ENCODE measurements at places on chromosomes 4 and X.

DNA sequence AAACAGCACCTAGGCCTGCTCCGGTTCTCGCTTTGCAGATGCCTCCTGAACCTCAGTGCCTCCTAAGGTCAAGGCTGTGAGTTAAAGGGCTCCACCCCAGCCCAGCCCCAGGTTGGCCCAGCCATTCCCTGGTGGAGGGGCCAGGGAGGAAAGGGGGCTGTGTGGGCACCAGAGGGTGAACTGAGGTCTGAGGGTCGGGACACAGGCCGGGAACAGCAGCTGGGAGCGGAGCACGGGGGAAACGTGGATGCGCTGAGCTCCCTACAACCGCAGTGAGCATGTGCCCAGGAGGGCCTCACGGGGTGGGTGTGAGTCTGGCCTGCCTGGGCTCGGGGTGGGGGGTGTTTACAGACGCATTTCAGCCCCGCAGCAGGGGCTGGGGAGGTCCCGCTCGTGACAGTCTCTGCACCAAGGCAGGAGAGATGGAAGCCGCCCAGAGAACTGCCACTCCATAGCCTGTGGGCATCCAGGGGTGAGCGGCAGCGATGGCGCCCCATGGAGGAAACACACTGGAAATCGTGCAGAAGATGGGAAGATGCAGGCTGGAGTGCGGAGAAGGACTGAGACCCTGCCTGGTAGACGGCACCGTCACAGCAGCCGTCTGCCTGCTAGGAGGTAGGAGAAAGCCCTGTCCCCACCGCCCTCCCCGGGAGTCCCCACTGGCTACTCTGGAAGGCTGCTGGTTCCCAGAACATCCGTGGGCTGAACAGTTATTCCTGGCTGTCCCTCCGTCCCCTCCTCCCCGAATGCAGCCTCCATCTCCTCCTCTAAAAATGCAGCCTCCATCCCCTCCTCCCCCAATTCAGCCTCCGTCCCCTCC lies 9.9 kb upstream of the SLC25A6 start:
- DNase-seq = no peak

GRCh38 chr4:183154701-183155391 lies 55.8 kb downstream of the WWC2 start:
- no peak for DNase-seq

- DNase-seq = peak; percentile 72
Measured at GRCh38 chrX:109714340-109714958, 18.6 kb downstream of the ACSL4 start.

GRCh38 chr4:147310312-147310711 lies 170.6 kb upstream of the EDNRA start:
- no peak for DNase-seq

GRCh38 chr4:51851090-51851936 lies 8.4 kb downstream of the DCUN1D4 start:
- no peak for DNase-seq

DNA sequence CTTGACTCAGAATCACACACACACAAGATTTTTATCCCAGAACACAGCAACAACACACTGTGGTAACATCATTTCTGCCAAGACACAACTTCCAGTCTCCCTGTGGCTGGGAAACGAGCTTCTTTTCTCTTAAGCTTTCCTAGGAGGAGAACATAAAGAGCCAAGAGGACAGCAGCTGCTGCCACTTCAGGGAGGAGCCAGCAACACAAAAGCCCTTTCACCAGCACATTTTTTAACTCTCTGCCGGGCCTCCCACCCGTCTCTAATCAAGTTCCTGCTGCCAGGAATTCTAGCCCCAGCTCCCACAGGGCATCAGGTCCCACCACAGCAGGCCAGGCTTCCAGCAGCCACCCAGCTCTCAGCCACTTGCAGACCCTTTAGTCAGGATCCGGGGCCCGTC lies 22.4 kb downstream of the FAT1 start:
- DNase-seq = peak; percentile 85

DNA sequence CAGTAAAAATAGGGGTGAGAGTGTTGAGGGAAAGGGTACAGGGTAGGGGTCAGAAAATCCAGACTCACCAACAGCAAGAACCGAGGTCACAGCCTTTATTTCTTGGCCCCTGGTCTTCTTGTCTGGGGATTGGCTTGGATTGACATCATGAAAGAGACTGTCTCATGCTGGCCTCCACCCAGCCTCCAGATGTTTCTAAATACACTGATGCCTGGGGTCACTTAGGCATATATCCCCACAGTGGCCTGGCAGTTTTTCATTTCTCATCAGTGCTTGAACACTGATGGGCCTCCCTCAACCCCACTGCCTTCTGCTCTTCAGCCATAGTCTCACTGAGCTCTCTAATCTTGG lies 173.9 kb downstream of the RTL9 start:
- DNase-seq = no peak

- peak; percentile 64 for DNase-seq
Measured at GRCh38 chr4:189792924-189793618, 147.6 kb upstream of the FRG1 start.

GRCh38 chr4:186900984-186901383 lies 177.3 kb upstream of the FAT1 start:
- peak; percentile 32 for DNase-seq

GRCh38 chrX:2965965-2966364 lies 36.8 kb upstream of the ARSD start:
- no peak for DNase-seq

GRCh38 chr4:158033416-158034120 lies 139.3 kb downstream of the GASK1B start:
- peak; percentile 77 for DNase-seq

DNA sequence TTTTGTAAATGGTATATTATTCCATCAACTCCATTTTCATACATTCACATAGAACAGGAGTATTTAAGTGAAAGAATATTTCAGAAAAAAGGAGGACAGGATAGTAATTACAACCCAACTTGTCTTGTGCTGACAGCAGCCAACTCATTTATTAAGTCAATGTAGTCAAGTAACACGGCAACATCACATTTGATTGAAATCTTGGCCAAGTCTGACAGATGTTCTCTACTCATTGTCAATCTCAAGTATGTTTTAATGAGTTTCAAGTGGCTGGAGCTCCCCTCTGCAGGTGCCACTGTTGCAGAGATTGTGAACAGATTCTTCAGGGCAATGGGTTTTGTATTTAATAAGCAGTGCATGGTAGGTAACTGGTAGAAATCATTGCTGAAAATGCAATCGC lies 332.5 kb downstream of the C4orf33 start:
- no peak for DNase-seq

- no peak for DNase-seq
Measured at GRCh38 chrX:12229986-12230385, 91.7 kb downstream of the FRMPD4 start.

- no peak for DNase-seq
Measured at GRCh38 chrX:69234624-69235023, 69.4 kb upstream of the PJA1 start.

- no peak for DNase-seq
Measured at GRCh38 chr4:187027272-187027671, 303.6 kb upstream of the FAT1 start.

- DNase-seq = no peak
Measured at GRCh38 chrX:68829582-68830418, 979 bp downstream of the EFNB1 start.

- no peak for DNase-seq
Measured at GRCh38 chr4:176358083-176358469, 38.3 kb downstream of the SPCS3 start.

DNA sequence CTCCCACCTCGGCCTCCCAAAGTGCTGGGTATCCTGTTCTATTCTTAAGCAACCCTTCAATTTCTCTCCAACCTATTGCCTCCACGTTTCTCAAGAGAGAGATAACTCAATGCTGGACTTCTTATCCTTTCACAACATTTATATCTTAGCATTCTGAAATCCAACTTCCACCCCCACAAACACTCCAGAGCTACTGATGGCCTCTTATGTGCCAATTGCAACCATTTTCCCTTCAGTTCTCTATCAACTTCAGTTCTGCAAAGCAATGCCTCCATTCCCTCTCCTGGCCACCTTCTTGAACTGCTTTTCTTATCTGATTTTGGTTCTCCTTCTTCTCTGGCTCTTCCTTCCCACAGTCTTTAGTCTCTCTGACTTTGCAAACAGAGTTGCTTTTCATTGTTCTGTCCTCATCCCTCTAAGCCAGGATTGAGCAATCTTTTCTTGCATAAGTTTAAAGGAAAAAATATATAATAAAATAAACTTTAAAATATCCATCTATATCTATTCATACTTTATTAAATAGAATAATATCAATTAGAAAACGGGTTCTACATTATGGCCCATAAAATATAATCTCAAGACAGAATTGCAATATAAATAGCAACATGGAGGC lies 3.6 kb upstream of the STBD1 start:
- DNase-seq = peak; percentile 57

GRCh38 chrX:154655786-154656185 lies 2.4 kb upstream of the CTAG2 start:
- no peak for DNase-seq

DNA sequence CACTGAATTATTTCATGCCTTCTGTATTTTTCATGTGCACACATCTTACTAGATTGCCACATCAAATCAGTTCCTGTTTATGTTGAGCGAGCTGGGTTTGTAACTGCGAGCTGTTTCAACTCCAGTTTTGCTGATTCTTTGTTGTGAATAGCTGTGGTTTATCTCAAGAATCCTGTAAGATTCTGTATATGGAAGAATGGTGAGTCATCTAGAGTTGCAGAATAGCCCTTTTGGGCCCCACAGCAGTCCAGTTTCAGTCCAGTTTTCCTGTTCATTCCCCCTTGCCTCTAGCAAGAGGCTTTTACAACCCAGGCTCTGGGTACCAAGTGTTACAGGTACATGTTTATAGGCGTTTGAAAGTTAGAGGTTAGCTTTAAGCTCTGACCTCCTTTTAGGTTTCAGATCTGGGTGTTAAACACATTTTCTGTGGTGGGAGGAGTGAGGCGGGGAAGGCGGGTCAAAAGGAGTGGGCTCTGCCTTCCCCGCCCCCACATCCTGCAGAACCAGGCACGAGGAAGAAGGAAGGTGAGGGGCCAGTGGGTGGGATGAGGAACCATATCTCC lies 32.7 kb downstream of the TBC1D14 start:
- DNase-seq = peak; percentile 97

GRCh38 chr4:176964116-176964691 lies 171.5 kb upstream of the VEGFC start:
- no peak for DNase-seq

- no peak for DNase-seq
Measured at GRCh38 chrX:133399411-133399810, 15.9 kb downstream of the GPC4 start.

DNA sequence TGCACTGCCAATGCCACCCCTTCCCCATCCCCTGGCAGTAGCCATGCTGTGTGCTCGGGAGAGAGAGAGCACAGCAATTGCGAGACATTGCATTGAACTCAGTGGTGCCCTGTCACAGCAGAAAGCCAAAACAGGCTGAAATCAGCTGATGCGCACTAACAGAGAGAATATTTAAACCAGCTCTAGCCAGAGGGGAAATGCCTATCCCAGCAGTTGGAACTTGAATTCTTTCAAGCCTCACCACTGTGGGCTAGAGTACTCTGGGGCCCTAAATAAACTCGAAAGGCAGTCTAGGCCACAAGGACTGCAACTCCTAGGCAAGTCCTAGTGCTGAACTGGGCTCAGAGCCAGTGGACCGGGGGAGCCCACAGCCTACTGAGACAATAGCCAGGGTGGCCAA lies 17.7 kb upstream of the RP2 start:
- no peak for DNase-seq

DNA sequence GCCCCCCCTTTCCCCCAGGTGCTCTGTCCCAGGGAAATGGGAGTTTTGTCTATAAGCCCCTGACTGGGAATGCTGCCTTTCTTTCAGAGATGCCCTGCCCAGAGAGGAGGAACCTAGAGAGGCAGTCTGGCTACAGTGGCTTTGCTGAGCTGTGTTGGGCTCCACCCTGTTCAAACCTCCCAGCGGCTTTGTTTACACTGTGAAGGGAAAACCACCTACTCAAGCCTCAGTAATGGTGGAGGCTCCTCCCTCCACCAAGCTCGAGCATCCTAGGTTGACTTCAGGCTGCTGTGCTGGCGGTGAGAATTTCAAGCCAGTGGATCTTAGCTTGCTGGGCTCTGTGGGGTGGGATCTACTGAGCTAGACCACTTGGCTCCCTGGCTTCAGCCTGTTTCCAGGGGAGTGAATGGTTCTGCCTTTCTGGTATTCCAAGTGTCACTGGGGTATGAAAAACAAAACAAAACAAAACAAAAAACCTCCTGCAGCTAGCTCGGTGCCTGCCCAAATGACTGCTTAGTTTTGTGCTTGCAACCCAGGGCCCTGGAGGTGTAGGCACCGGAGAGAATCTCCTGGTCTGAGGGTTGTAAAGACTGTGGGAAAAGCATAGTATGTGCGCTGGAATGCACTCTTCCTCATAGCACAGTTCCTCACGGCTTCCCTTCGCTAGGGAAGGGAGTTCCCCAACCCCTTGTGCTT lies 41.7 kb downstream of the ITM2A start:
- DNase-seq = no peak

GRCh38 chr4:138835832-138836533 lies 179.6 kb upstream of the NOCT start:
- DNase-seq = peak; percentile 41

DNA sequence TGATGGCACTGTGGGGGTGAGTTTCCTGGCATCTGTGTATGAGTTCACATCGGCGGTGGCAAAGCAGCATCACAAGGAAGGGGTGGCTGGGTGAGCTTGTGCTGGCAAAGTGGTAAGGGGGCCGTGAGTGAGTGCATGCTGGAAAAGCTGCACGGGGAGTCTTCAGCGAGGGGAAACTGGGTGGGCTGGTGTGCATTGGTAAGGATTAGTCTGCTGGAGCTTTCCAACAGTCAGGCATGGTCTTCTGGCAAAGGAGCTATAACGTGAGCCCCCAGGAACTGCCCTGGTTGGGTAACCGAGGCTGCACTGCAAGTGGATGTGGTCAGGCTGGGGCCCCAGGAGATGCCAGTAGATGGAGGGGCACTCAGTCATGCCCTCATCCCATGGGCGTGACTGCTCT lies 30.7 kb downstream of the ADAM29 start:
- DNase-seq = no peak

- peak; percentile 56 for DNase-seq
Measured at GRCh38 chr4:82801910-82802521, 3.4 kb upstream of the SCD5 start.

- peak; percentile 87 for DNase-seq
Measured at GRCh38 chr4:156968479-156968984, 3.1 kb downstream of the PDGFC start.

- peak; percentile 64 for DNase-seq
Measured at GRCh38 chr4:19735012-19735411, 516.7 kb upstream of the SLIT2 start.

DNA sequence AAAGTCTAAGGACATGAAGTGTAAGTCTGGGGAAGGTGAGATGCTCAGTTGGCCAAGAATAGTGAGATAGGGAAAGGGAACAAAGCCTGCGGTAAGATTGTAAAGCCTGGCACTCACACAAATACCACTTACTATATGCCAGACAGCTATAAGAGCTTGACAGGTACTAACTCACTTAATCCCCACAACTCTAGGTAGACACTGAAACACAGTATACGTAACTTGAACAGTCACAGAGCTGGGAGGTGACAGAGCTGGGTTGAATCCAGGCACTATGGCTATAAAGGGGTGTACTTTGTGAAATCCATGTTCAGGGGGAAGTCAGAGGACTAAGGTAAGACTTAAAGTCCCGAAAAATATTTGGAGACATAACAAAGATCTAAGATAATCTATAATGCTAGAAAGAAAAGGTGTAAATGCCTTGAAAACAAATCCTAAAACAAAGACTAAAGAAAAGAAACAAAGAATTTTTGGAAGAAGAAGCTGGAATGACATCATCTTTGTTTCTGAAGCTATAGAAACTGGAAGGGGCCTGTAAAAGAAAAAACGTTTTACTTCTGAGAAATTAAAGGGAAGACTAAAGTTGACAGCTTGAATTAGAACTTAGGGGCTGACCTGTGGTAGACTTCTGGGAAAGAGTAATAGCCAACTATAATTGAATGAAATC lies 172.5 kb downstream of the PPP3CA start:
- no peak for DNase-seq

GRCh38 chr4:1299301-1299860 lies 9.7 kb downstream of the MAEA start:
- DNase-seq = no peak

Measured in fibroblast of pulmonary artery (primary cell).